ENCODE measurements at places on chromosomes 5 and 9.

DNA sequence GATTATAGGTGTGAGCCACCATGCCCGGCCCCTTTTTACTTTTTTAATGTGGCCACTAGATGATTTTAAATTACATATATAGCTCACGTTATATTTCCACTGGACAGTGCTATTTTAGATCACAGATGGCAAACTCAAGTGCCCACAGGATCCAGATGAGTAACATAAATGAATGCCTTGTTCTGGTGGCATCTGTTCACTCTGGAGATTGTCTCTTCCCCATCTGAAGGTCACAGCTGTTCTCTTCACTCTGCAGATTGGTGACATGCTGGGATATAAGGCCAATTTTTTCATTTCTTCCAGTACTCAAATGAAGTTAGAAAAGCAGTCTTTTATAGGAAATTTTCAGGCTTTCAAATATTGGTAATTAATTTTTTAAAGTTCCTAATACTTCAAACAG, 160.1 kb downstream of the DOCK8 start:
- no peak for DNase-seq

DNA sequence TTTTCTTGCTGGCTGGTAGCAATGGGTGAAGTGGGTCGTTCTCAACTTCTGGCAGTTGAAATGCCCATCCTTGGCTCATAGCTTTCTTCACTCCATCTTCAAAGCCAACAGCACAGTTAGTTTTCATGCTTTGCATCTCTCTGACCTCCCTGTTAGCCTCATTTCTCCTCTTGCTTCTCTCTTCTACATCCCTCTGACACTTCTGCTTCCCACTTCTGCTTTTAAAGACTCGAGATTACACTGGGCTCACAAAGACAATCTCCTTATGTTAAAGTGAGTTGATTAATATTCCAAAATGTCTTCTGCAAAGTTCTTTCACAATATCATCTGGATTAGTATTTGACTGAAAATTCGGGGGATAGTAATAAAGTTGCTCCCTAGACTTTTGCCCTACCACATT, 684.8 kb upstream of the CCNG1 start:
- no peak for DNase-seq

DNA sequence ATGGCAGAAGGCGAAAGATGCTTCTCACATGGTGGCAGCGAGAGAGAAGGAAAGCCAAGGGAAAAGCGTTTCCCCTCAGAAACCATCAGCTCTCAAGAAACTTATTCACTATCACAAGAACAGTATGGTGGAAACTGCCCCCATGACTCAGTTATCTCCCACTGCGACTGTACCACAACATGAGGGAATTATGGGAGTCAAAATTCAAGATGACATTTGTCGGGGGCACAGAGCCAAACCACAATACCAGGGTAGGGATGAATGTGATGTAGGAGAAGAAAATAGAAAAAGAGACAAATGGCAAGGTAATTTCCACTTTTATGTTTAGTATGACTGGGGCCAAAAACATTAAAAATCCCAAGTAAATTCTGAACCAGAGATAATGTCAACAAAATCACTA, 216.8 kb downstream of the TRIM36 start:
- DNase-seq: no peak

DNA sequence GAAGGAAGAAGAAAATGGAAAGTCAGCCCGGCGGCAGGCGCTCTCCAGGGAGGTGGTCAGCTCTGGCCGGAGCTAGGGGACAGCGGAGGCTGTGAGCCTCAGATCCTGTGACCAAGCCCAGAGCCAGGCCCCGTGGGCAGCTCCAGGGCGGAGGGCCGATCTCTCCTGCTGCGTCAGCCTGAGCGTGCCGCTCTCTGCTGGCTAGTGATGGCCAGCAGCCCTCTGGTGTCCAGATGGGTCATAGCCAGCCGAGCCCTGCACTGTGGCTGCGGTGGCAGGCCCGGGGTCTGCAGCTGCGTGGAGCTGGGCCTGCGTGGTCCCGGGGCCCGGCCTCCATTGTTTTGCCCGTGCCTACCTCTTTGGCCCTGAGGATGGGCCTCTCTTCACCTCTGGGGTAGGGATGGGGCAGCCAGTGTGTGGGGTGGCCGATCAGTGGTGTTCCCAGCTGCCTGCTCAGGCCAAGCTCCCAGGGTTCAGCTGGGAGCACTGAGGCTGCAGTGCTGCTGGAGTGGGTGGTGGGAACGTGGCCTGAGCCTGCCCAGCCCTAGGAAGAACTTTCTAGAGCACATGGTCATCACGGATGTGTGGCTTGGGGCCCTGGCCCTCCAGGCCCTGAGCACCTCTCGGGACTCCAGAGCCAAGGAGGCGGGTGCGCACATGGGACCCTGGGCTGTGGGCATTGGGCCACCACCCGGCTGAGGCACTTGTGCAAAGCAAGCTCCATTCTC, 17.1 kb upstream of the NRARP start:
- DNase-seq: no peak

- DNase-seq: no peak
These were observed 9.4 kb downstream of the OTULINL start for GRCh38 chr5:14590949-14591348.

GRCh38 chr9:14312719-14313377, 1.1 kb downstream of the NFIB start:
- DNase-seq: no peak

- no peak for DNase-seq
These were observed at the start of gene LHX6 for GRCh38 chr9:122228568-122229484. LHX6 (minus strand) TSS chr9:122228957; CDS start chr9:122228740, 217 bp downstream.

DNA sequence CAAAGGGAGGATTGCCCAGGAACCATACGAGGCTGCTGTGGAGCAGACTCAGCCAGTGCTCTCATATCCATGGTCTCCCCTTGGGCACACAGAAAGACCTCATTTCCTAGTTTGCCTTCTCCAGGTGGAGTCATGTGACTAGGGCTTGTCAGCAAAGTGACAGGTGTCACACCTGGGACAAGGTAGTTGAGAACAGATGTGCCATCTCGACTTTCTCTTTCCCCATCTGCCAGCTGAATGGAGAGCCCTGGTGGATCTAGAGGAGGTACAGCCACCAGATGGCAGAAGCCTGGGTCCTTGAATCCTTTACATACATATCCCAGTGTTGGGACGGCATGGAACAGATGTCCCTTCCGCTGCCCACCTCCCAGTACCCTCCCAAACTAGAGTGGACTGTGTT, 42.9 kb upstream of the ALDOB start:
- no peak for DNase-seq

GRCh38 chr5:59485107-59485506, 408.4 kb downstream of the PDE4D start:
- DNase-seq: no peak

DNA sequence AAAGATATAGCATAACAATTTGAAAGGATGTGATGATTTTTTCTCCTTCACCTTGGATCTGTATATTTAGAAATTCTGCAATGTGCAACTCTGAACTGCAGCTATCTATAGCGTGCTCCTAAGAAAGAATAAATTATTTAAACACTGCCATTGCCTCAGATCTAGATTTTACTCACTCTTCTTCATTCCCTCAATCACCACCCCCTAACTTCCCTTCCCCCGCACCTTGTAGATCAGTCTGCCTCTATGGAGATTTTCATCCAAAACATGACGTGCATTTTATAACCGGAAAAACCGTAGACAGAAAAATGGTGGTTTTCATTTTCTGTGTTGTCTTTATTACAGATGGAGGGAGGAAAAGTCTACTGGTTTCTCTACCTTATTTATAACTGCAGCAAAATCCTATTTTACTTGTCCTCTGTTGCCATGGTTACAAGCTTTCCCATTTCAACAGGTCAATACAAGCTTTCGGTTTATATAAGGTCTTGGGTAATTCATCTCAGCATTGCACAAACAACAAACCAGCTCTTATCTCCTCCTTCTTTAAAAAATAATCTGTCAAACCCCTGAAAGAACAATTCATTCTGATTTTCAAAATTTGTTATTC, 480.0 kb downstream of the TAF11L14 start:
- no peak for DNase-seq

DNA sequence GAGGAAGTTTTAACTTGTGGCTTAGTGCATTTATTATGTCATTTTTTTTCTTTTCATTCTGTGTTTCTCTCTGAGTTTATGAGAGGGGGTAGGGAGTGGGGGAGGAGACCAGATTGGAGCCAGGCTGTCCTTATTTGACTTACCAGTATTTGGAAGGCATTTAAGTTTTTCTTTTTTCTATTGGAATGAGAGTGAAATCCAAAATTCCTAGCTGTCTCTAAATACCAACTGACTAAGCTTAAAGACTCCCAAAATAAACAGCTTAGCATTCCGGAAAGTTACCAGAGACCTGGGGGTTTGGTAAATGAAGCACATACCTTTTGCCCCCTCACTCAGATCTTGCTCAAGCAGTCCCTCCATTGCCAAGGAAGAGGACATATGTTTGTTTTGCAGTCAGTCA, 581.9 kb upstream of the BRINP1 start:
- no peak for DNase-seq

- DNase-seq: no peak
These were observed 162.1 kb upstream of the RASA1 start for GRCh38 chr5:87105577-87105976.

GRCh38 chr9:78927099-78927940, 630.4 kb downstream of the PSAT1 start:
- DNase-seq: no peak

DNA sequence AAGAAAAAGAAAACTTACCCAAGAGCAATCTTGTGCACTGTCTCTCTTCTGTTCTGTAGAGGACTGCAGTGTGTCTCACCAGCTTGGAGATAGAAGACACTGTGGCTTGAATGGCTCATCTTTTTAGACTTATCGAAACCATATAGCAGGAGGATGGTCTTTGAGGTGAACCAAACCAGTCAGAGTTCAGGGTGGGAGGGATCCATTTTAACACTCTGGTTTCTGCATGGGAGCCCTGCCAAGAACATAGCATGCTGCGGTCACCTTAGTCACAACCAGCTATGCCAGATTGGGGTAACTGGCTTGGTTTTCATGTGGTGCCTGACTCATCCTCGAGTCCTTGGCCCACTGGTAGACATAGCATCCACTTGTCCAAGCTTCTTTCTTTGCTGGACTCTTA, 135.1 kb downstream of the PAPPA start:
- DNase-seq: no peak

- no peak for DNase-seq
These were observed 2.6 kb upstream of the SMC5 start for GRCh38 chr9:70256123-70256551.

DNA sequence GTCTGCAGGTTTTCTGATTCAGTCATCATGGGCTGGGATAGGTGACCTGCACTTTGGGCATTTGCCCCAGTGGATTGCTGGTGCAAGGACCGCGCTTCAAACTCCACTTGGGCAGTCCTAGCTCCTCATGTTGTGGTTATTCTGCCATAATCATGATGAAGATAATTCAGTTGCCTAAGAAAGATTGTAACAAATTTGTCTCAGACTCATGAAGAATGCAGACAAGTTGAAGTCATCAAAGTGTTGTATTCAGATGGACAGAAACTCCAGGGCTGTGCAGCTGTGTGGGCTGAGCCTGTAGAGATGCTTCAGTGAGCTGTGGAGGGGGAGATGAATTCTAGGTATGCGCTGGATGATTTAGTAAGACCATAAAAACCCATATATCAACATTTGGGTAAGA, 38.5 kb downstream of the TARS1 start:
- DNase-seq: no peak

GRCh38 chr5:78008356-78008967, 232.3 kb upstream of the TBCA start:
- DNase-seq: no peak

DNA sequence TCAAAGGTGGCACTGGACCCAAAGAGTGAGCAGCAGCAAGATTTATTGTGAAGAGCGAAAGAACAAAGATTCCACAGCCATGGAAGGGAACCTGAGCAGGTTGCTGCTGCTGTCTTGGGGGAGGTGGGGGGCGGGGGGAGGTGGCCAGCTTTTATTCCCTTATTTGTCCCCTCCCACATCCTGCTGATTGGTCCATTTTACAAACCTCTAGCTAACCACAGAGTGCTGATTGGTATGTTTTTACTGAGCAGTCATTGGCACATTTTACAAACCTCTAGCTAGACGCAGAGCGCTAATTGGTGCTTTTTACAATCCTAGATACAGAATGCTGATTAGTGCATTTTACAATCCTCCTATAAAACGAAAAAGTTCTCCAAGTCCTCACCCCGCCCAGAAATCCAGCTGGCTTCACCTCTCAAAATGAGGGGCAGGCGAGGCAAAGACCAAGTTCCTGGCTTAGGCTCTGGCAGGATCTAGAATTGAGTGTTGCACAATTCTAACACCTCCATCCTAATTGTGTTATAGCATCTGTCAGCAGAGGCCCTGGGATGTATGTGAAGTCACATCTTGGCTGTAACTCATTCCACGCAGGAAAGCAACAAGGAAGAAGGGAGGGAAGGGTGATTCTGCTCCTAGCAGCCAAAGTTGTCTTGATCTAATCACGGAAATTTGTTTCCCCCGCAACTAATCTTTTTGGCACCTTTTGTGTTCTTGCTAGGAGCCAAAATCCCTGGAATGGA, 34.3 kb downstream of the ROR2 start:
- no peak for DNase-seq

- no peak for DNase-seq
These were observed 165.9 kb downstream of the ALDH1A1 start for GRCh38 chr9:72786948-72787347.

- DNase-seq: no peak
These were observed 68.9 kb downstream of the PRDM6 start for GRCh38 chr5:123157791-123158581.

GRCh38 chr9:125626187-125626586, 80.8 kb downstream of the MAPKAP1 start:
- DNase-seq: no peak

- DNase-seq: no peak
These were observed 37.6 kb downstream of the PAM start for GRCh38 chr5:102792705-102793104.

DNA sequence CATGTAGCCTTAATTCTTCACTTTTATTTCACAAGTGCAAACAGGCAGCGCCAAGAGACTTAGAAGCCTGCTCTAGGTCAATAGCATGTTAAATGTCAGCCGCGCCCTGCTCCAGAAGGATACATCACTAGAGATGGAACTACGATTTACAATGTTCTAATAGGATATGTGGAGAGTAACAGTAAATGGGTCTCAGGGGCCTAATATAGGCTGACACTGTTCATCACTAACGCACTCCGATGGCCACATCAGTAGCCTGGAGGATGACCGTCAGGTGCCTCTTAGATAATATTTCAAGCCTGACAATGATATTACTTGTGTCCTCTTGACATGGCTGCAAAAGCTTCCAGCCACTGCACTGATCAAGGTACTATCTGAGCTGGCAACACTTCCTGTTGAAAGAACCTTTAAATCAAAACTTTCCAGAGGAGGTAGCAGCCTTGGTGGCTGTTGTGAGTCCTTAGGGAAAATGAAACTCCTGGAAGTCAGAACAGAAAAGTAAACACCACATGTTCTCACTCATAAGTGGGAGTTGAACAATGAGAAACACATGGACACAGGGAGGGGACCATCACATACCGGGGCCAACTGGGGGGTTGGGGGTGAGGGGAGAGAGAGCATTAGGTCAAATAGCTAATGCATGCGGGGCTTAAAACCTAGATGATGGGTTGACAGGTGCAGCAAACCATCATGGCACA, 35.0 kb downstream of the PTTG1 start:
- DNase-seq: no peak

- DNase-seq: no peak
These were observed 10.8 kb upstream of the BICD2 start for GRCh38 chr9:92775466-92775865.

Data from activated CD4-positive, alpha-beta T cell treated with anti-CD3 and anti-CD28 coated beads, Interleukin-2, amount 50 U/mL, for 4 hours (primary cell).